MG63 (cell line): ENCODE measurements at places on chromosomes 2 and 18.

- no peak for DNase-seq
These were observed 1.6 kb downstream of the IL1R1 start for GRCh38 chr2:102144128-102144527.

DNA sequence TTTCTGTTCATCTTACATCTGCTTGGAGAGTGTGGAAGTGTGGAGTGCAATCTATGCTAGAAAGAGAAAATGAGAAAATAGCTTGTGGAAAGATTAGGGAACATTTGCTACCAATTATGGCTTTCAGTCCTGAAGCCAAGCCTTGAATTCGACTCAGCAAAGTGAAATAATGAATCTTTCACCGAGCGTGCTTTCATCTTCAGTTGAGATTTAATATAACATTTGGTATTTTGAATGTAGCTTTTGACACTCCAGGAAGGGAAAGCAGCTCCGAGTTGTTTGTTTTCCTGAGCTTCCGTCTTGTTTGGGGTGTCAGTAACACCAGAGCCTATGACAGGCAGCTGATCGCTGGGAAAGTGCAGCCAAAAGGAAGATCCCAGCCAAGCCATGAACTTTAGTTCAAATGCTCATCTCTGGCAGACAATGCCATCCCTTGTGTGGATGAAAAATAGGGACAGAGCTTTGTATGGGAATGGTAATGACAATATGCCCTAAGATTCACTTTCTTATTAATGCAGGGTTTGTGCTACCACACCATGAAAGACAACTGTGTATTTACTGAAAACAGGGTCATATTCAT, 25.0 kb upstream of the PHLPP1 start:
- DNase-seq, result no peak

- DNase-seq, result no peak
These were observed 213.3 kb downstream of the FAM210A start for GRCh38 chr18:13513021-13513420.

- peak; percentile 58 for DNase-seq
These were observed 81.1 kb downstream of the RTP5 start for GRCh38 chr2:241950413-241951315.

DNA sequence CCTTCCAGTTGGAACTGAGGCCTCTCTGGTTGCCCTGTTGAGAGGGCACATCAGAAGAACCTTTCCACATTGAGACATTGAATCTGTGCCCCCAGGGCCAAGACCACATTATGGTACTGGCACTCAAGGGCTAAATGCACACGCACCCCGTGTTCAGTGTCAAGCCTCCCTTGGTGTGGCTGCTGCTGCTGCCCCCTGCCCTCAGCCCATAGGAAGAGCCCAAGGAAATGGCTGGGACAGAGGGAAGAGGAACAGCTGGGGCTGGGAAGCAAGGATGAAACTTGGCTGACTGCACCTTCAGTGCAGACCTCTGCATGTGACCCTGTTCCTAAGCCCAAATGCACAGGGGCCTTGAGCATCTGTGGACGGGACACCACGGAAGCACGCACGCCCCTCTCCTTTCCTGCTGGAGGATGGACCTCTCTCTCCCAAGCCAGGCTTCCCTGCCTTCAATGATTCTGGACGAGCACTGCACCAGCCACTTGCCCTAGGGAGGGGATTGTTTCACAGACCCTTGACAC, 40.2 kb downstream of the NIFK start:
- DNase-seq, result no peak

DNA sequence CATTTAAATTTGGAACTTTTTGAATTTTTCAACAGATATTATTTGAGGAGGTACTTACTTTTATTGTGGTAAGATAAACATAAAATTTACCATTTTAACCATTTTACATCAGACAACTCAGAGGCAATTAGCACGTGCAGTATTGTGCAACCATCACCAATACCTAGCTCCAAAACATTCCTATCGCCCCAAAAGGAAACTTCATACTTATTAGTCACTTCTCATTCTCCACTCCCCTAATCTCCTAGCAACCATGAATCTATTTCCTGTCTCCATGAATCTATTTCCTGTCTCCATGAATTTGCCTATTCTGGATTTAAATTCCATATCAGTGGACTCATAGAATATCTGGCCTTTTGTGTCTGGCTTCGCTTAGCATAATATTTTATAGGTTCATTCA, 69.9 kb upstream of the FAM136A start:
- DNase-seq, result no peak

- DNase-seq, result peak; percentile 67
These were observed 1.1 kb upstream of the TACR1 start for GRCh38 chr2:75200140-75201096.

DNA sequence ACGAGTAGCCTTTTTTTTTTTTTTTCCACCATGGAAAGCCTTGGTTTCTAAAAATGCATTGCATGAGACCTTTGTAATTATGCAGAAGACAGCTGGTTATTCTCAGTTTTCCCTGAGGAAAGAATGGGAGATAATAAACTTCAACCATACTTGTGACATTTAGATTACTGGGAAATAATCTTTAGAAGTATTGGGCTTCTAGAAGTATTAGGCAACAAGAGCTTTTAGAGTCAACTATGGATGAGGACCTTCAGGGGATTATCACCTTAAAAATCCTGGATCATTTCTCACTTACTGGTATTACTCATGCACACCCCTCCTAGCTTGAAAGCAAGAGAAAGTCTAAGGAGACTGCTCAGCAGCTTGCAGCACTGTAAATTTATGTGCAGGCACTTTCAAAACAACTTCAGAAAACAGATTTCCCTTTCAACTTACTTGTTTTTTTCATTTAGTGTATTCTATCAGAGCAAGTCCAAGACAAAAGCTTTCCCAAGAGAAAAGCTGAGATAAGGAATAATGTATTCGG, 175.9 kb downstream of the NRXN1 start:
- DNase-seq, result no peak

GRCh38 chr2:124308319-124309062, 283.4 kb downstream of the CNTNAP5 start:
- DNase-seq, result no peak

GRCh38 chr18:56511996-56512395, 126.4 kb downstream of the TXNL1 start:
- no peak for DNase-seq

GRCh38 chr2:165294912-165295311, 55.7 kb downstream of the SCN2A start:
- DNase-seq, result no peak

DNA sequence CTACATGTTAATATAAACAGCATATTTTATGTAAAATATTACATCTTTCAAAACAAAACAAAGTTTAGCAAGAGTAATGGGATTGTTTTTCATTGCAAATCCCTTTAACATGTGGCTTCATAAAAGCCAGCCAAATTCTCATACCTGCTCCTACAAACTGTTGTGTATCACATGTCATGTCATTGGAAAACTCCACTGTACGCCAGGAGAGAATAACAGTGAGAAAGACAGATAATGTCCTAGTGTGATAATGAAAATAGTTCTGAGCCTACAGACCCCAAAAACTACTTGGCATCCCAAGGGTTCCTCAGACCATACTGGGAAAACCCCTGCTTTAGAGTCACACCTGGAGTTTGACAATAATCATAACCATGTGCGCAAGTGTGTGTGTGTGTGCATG, 182.7 kb upstream of the HNRNPA3 start:
- no peak for DNase-seq

GRCh38 chr2:192126912-192127311, 67.8 kb downstream of the TMEFF2 start:
- no peak for DNase-seq

DNA sequence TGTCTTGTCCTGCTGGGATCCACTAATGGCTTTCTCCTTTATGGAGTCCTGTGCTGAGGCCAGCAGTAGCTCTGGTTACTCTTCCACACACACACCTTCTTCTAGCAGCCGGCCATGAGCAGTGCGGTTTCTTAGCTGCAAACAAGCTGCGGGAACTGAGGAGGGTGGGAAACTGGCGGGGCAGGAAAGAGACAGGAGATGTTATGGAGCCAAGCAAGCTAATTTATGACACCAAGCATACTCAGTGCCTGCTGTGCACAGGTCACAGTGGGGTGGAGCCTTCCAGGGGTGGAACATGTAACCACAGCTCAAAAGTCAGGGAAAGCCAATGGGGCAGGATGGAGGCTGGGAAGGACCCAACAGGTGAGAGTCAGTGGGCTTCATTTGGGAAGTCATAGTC, 180.8 kb downstream of the FAM210A start:
- no peak for DNase-seq

DNA sequence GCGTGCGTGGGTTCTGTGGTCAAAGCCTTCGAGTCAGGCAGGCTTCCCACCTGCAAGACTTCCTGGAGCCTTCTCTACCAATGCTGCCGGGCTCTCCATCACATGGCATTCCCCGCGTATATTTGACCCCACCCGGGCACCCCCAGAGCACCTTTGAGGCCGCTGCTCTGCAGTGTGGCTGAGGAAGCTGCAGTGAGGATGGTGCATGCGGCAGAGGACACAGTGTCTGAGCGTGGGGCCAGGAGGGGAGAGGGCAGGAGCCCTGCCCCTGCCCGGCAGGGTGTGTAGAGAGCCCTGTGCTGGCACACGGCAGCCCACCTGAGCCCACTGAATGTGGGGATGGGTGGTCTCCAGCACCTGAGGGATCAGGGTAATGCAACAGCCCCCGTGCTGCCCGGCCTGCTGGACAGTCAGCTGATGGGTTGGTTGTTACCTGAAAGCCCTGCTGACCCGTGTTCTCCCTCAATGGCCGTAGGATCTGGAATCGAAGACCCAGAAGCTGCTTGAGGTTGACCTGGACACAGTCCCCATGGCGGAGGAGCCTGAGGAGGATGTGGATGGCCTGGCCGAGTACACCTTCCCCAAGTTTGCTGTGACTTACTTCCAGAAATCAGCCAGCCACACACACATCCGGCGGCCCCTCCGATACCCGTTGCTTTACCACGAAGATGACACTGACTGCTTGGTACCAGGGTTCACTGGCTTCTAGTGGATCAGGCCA, 36.8 kb upstream of the GPR17 start:
- no peak for DNase-seq

- no peak for DNase-seq
These were observed 20.2 kb downstream of the GATA6 start for GRCh38 chr18:22189449-22190166.

GRCh38 chr2:198478361-198478760, 674.0 kb downstream of the PLCL1 start:
- DNase-seq, result no peak

DNA sequence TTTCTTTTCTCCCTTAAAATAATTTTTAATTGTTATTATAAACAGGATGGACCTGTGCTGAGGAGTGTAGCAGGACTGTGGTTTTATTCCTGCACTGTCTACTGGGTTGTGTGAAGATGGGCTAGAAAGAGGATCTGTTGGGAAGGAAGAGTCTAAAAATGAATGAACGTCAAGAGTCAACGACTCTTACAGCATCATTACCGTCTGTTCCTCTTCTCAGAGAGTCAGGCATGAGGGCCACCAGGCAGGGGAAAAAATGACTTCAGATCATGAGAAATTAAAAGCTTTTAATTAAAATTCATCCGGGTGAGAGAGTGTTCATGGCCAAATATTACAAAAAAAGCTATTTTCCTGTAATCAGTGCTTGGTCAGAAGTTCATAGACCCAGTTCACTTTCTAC, 32.6 kb downstream of the SRSF7 start:
- DNase-seq, result no peak
